Right atrium auricular region (tissue), 2 donors: ENCODE measurements at places on chromosomes 12 and 14. TPM values are rescaled to one million over a fixed set of nuclear protein-coding genes. Genes with fewer than 3 reads are reported as not detected.

- DNase-seq = no peak
Observed at GRCh38 chr12:120010661-120011230, 21.7 kb downstream of the BICDL1 start.

DNA sequence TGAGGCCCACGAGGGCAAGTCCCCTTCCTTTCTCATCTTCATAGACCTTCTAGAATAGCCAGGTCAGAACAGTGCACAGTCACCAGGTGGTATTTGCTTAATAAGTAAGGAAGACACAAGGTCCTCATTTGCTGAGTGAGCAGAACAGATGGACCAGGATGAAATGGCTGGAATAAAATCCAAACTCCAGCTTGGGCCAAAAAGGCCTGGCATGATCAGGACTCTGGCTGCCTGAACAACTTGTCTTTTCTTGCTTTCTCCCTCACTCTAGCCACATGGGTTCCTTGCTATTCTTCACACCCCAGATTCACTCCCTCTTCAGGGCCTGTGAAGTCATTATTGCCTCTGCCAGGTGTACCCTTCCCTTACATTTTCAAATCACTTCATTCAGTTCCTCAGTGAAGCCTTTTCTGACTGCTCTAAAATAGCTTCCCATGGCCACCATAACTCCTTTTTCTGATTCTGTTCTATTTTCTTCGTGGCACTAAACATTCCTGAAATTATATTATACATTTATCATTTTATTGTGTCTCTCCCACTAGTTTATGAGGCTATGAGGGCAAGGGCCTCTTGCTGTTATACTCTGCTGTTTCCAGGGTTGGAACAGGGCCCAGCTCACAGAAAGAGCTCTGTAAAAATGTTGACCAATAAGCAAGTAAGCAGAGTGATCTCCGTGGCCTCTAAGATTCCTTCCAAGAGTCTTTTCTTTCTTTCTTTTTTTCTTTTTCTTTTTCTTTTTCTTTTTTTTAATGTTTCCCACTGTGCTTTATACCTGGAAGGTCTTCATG is 150.8 kb downstream of the TTC8 start:
- no peak for DNase-seq

- DNase-seq = no peak
Observed at GRCh38 chr12:4133029-4133428, 140.5 kb upstream of the CCND2 start.

- DNase-seq = no peak
Observed at GRCh38 chr14:51871846-51872245, 11.4 kb downstream of the GNG2 start.

TMEM260 gene
- 5.5 TPM for total RNA-seq

- DNase-seq = no peak
Observed at GRCh38 chr12:25102402-25102801, 92.6 kb downstream of the DNAI7 start.

GRCh38 chr12:3049611-3050249 is 27.4 kb upstream of the TSPAN9 start:
- no peak for DNase-seq

GRCh38 chr12:2229661-2230539 is 177.1 kb downstream of the CACNA1C start:
- no peak for DNase-seq

DNA sequence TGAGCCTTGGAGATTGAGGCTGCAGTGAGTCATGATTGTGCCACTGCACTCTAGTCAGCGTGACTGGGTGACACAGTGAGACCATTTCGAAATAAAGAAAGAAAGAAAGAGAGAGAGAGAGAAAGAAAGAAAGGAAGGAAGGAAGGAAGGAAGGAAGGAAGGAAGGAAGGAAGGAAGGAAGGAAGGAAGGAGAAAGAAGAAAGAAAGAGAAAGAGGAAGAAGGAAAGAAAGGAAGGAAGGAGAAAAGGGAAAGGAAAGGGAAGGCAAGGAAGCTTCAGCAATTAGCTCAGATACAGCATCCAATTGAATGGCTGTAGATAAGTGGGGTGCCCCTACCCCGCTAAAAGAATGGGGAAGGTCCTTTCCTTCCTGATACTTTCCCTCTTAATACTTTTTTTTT is 9.5 kb upstream of the NAA30 start:
- DNase-seq = no peak

DNA sequence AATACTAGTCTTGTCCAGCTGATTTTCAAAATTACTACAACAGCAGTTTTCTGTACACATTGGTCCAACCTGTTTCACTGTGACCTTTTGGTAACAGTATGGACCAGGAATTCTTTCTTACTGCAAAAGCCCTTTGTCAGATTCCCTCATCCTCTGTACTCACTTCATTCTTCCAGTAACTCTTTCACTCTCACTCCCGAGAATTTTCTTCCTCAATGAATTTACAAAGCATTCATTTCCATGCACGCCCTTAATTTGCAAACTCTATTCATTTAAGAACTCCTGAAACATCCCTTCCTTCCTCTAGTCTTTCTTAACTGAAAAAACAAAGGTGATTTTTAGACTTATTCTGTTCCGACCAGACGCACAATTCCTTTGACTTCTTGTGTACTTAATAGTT is 238.2 kb downstream of the NELL2 start:
- DNase-seq = no peak

DNA sequence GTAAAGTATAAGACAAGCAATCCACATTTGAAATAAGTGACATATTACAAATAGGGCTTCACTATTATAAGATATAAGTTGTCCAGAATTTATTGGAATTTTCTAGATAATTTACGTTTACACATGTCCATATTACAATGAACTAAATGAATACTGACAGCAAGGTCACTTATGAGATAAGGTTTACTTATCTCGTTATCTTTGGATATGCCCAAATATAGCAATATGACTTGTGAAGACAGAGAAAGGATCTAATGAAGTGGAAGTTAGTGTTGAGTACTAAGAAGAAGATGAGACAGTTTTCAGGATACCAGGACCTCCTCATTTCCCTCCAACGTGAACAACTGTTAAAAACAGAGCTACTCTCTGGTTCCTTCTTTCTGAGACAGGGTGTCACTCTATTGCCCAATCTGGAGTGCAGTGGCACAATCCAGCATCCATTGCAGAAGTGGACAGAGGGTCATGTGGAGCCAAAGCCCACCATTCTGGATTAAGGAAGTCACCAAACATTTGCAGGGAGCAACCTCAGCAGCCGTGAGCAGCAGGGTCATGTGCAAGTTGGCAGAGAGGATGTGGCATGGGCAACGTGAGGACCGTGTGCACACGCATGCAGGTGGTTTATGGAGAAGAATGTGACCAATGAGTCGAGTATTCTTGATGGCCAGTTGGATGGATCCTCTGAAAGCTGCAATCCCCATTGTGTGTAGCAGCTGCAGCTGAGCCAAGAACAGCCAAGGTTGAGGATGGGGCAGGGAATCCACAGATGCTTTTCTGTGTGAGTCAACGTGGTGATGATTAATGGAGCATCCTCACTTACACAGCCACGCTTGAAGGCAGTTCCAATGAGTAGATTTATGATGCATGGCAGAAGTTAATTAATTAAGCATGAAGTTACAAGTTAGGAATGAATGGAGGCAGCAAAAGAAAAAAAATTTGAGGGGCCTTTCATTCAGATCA is 111.0 kb downstream of the BICD1 start:
- DNase-seq = no peak

KLHL33 gene
- 0.44 TPM for total RNA-seq

DNA sequence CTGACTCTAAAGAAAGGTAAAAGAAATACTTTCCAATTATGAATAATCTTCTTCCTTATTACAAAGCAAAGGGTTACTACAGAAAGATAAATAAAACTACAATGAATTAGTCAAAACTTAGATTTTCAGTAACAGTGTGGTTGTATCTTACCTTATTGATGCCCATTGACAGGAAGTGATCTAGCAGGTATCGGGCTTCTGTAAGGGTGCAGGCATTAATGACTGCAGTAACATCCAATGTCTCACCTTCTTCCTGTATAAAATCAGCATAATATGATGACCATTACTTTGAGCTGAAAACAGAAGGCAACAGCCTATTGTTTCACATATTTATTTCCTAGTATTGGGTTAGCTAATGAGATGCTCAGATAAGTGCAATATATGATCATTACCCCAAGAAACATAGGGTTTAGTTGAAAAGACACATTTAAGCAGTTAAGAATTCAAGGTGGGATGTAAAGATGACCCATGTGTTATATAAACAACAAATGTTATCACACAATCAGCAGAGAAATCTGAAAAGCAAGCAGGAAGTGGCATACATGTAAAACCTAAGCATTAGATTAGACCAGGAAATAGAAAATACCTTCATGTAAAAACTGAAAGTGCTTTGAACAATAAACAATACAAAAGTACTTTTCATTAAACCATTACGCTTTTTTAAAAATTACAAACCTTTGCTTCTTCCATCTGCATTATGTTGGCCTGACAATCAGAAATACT is 111.2 kb downstream of the KIF21A start:
- DNase-seq = no peak

STAB2 gene
- total RNA-seq = not detected

GRCh38 chr12:11895421-11896078 is 175.2 kb upstream of the BCL2L14 start:
- no peak for DNase-seq

DNA sequence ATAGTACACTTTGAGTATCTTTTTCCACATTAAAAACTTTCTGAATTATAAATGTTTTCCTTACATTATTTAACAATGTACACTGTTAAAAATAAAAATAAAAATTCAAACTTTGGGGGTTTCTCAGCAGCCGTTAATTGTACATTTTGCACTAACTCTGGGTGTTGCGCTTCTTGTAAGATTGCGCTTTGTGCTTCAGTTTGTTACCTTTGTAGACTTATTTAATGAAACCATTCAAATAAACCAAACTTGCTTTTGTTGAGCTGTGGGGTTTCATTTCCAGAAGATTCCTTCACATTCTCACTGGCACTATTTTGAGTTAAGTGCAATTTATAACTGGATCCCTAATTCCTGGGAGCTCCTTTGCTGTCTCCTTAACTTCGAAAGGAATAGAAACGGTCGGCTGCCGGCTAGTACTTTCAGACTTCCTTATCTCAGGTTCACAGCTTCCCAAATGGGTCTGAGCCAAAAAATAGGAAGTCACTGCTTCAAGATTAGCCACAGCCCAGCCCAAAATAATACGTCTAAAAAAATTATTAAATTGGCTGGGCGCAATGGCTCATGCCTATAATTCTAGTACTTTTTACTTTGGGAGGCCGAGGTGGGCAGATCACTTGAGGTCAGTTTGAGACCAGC is 38.2 kb downstream of the RAD52 start:
- DNase-seq = no peak

DNA sequence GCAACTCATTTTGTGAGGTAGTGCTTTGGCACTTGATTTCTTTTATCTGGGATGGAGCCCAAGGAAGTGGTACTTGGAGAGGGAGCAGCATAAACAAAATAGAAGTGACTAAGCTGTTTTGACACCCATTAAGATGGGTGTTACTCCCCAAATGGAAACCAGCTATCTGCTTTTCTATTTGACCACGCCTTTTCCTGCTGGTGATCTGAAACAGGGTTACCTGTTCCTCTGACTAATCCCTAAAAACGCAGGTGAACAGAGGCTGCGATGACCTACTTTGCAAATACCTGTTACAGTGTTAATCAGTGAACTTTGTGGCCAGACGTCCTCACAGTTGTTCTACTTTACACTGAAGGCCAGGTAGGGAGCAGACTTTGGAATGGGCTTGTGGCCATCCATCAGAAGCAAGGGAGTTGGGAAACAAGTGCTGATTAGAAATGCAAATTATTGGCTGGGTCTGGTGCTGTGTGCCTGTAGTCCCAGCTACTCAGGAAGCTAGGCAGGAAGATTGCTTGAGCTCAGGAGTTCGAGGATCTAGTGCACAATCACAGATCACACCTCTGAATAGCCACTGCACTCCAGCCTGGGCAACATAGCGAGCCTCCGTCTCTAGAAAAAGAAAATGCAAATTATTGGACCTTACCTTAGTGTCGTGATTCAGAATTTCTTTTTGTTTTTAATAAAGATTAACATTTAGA is 58.3 kb upstream of the HECTD1 start:
- no peak for DNase-seq

DNA sequence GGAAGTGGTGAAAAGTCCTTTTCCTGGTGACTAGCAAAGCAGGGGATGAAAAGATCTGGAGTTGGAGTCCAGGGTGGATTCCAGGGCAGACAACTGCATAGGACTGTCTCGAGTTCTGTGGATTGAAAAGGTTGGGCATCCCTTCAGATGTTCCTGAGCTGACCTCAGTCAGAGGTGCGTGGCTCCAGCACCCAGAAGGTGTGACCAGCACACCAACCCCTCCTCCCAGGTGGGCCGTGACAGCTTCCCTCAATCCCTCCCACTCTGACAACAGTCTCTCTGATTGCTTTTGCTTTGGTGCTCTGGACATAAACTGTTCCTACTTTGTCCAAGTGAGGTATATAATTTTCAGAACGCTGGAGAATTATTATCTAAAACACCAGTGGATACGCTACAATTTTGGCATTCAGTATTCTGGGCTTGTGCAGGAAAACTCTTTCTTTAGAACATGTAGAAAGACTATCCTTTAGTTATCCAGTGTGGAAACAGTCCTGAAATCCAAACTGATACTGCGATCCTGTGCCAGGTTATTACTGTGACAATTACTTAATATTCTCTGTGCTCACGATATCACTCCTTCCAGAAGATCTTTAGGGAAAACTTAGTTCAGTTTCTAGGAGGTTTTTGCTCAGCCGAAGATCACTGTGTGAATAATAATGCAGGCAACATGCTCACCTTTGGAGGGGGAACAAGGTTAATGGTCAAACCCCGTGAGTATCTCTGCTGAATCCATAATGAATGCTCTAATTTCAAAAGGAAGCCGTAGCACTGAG is 87.9 kb downstream of the DAD1 start:
- no peak for DNase-seq

DNA sequence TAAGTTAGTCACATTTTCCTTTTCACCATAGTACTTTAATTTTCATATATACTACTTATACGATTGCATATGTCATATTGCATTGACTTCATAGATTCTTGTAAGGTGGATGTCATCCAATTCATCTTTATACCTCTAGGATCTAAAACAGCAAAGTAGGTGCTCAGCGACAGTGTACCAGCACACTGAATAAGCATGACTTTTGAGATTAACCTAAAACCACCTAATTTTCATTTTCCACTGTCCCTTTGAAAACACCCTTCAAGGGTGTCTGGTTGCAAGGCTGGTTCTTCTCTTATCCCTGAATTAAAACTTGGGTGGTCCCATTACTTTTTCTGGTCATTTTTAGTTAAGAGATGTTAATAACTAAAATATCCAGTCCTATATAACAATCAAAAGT is 4.4 kb downstream of the GPR19 start:
- no peak for DNase-seq

- peak; percentile 88 for DNase-seq
Observed at GRCh38 chr12:45268672-45269411, 52.9 kb downstream of the ANO6 start.

- peak; percentile 36 for DNase-seq
Observed at GRCh38 chr12:5506295-5506694, 74.4 kb downstream of the NTF3 start.

DNA sequence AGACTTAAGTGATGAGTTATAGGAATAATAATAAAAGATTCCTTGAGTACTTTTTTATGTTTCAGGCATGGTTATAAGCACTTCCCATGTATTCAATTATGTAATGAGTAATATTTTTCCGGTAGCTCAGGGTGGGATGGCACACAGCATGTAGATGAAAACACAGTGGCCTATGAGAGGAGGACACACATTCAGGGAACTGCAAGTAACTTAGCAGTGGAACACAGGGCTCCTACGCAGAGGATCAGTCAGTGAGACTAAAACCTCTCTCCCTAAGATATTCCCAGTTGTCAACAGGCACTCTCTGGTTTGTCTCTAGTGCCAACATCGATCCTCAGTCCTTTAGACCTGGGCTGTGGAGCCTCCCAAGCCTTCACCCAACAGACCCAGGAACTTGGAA is 219.4 kb downstream of the DIO2 start:
- DNase-seq = no peak
